ENCODE measurements at places on chromosomes 5 and 9.

GRCh38 chr5:1349246-1349645 is 4.3 kb upstream of the CLPTM1L start:
- DNase-seq: no peak

- DNase-seq: no peak
Observed at GRCh38 chr5:8981496-8981895, 564.4 kb downstream of the SEMA5A start.

DNA sequence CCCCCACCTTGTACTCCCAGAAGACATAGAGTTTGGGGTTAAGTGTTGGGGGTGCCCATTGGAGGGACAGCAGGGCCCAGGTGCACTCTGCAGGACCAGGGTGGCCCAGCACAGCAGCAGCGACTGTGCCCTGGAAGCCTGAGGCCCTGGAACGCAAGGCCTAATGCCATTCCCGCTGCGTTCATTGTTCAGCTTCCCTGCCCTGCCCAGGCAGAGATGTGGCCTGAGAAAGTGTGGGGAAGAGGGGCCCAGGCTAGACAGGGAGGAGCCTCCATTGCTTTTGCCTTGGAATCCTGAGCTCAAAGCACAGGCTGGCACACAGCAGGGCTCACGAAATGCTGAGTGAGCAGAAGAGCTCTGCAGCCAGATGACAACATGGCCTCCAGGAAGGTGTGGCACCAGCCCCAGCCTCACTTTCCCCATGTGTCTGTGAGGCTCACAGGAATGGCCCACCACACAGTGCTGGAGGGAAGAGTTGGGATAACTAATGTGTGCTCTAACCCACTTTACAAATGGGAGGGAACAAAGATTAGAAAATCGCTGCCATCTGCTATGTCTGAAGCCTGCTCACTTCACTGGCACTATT is 19.4 kb downstream of the S1PR3 start:
- DNase-seq: no peak

- DNase-seq: no peak
Observed at GRCh38 chr5:172492097-172492840, 37.9 kb upstream of the SH3PXD2B start.

- DNase-seq: no peak
Observed at GRCh38 chr9:126023962-126024361, 276.8 kb downstream of the PBX3 start.

DNA sequence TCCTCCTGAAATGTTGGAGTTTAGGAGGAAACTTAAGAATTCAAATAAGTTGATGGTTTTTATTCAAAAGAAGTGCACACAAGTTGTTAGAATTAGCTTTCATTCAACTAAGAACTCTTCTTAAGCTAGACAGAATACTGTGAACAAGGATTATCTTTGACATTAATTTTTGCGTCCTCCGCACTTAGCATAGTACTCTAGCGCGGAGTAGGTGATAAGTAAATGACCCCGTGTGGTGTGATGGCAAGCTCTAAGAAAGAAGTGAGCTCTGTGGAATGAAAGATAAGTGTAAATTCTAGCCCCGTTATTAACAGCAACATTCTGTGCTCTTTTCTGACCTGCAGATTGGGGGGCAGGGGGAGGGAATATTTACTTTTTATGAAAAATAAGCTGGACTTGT is 1.0 kb downstream of the BRIX1 start:
- DNase-seq: no peak

GRCh38 chr5:55679556-55679955 is 32.6 kb downstream of the SLC38A9 start:
- no peak for DNase-seq

GRCh38 chr5:30638899-30639298 is 554.6 kb upstream of the CDH6 start:
- DNase-seq: no peak

DNA sequence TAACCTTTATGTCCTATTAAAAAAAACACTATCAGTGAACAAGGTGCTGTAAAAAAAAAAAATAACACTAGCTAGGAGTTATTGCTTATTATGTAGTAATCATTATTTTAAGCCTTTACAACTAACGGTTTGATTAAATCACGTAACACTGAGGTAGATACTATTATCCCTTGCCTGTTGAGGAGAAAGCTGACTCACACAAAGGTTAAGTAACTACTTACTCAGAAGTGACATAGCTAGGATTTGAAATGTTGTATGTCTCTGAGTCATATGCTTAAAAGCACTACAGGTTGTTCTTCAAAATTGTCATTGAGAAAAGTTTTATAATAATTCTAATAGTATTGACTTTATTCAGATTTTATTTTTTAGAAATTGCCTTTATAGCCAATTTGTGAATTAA is 8.8 kb downstream of the TENT2 start:
- DNase-seq: no peak

DNA sequence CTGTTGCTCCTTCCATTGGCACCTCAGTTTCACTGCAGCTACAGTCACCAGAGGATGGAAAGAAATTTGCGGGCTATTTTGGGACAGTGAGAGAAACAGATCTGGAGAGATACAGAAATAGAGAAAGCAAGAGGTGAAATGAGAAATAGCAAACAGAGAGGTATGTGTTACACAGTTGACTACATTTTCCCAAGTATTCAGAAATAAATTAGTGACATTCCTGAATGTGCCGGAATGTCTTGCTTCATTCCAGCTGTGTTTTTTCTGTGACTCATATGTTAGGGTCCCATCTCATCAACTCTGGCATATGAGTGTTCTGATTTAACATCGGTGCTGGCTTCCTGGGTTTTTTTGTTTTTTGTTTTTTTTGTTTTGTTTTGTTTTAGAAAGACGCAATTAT is 63.8 kb upstream of the ZNF462 start:
- no peak for DNase-seq

- peak; percentile 24 for DNase-seq
Observed at GRCh38 chr9:110977259-110977709, 61.0 kb downstream of the LPAR1 start.

DNA sequence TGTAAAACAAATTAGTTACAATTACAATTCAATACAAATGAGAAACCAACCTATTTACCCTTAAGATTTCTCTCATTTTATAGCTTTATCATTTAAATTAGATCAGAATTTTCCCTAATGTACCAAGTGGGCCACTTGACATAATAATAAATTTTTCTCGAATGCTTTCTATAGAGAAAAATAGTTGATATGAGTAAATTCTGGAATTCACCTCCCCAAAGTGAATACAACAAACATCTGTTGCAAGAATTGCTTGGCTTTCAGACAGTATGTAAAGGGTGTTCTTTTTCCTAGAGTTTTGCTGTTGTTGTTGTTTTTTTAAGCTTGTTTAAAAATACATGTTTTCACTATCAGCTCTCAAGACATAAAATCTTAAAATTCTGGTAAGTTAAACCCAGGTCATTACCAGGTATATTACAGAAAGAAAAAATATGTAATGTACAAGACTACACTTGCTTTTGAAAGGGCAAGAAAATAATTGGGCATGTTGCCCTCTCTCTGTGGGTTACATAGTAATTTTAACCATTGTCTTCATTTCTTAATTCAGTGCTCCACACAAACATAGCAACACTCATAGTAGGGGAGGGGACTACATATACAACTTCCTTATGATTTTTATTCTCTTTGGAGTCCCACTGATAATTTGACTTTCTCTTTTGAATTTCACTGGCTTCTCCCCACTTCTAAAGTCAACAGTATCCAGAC is 200.6 kb downstream of the ARL15 start:
- no peak for DNase-seq

- no peak for DNase-seq
Observed at GRCh38 chr5:138460032-138460693, 5.1 kb upstream of the EGR1 start.

DNA sequence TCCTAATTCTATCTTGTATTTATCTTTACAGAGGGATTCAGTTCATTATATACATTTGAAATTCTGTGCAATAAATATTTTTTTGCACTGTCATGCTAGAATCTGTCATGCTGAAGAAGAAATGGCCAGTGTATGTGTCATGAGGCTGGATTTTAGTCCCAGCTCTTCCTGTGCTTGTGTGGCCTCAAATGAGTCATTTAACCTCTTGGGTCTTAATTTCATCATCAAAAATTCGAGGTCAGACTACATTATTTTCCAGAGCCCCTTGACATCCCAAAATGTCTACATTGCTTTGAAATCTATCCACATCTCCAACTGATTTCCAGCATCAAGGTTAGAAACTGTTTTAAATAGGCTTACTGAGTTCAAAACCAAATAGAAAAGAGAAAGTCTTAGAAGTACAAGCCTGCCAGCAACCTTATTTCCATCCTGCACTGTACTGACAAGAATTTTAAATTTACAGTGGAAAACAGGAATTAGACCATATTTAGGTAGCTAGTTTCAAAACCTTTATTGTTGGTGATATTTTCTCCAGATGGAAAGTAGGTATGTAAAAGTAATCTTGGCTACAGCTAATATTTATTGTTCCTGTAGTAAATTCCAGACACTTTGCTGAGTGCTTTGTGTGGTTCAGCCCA is 96.7 kb upstream of the MAMDC2 start:
- no peak for DNase-seq

- no peak for DNase-seq
Observed at GRCh38 chr9:92476962-92477361, 5.3 kb downstream of the ASPN start.

- DNase-seq: no peak
Observed at GRCh38 chr9:11199335-11199734, 586.5 kb upstream of the PTPRD start.

- no peak for DNase-seq
Observed at GRCh38 chr5:170296935-170297588, 515 bp downstream of the LCP2 start.

GRCh38 chr9:72315510-72316311 is 49.3 kb downstream of the ZFAND5 start:
- DNase-seq: no peak

GRCh38 chr5:157545610-157546310 is 29.8 kb downstream of the ADAM19 start:
- DNase-seq: no peak

- DNase-seq: no peak
Observed at GRCh38 chr9:33116860-33117259, 40.4 kb upstream of the SMU1 start.
